ENCODE measurements at places on chromosomes 3 and 15.

DNA sequence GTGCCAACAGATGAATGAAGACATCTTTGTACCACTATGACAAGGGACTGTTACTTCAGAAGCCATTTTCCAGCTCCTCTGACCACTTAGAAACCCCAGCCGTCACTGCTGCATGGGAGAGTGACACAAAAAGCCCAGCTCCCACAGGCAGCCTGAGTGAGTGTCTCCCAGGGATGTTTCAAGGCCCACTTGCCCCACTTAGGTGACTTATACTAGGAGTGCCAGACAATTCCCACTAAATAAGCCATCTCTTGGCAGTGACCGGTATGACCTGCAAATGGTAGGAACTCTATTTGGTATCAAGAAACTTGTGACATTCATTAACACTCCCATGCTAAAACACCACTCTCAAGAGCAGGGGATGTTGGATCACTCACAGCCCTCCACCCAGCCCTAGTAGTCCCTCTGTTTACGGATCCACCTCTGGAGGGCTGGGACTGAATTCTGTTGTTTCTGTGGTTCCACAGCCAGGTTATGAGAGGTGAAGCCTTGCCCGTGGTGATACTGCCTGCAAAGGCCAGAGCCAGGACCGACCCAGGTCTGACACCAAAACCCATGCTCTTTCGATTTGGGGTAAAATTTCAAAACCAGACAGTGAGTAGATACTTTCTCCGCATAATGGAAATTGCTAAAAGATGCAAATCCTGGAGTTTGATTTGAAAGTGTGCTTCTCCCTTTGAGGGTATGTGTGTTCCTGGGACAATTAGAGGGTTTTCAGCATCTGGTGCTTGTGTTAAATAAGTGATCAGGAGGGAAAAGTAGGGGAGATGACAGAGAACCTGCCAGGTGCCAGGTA is 14.5 kb downstream of the RBP1 start:
- no peak for DNase-seq

DNA sequence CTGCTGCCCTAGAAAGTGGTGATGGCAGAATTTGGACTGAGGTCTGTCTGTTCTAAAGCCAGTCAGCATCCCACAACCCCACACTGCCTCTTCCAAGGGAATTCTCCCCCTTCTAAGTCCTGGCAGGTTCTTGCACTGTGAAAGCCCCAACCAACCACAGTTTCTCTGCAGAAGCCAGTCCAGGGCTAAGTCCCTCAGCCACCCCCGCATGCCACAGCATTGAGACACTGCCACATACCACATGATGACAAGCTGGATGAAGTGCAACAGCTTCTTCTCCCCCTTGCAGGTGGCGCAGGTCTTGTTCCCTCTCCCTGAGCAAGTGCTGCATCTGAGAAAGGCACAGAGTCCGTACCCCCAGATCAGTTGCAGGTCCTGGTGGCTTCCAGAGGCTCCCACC is 18.6 kb downstream of the SSUH2 start:
- DNase-seq = no peak

- no peak for DNase-seq
Observed at GRCh38 chr3:172018364-172018763, 21.0 kb upstream of the FNDC3B start.

DNA sequence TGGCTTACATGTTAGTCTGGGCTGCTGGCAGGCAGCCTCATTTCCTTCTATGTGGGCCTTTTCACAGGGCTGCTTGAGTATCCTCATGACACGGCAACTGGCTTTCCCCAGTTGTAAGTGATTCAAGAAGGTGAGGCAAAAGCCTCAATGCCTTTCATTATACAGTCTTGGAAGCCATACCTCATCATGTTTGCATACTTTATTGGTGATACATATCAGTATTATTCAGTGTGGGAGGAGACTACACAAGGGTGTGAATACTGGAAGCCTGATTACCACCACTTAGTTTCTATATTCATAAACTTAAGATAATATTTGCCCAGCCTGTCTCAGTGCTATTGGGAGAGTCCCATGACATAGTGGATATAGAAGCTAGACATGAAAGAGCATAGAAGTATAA is 346.8 kb downstream of the SOX2 start:
- no peak for DNase-seq

- DNase-seq = no peak
Observed at GRCh38 chr3:146611096-146611495, 6.0 kb upstream of the PLSCR5 start.
